ENCODE measurements at places on chromosomes 4 and X.
A peak's percentile ranks its signal among the peaks of the same experiment; 100 is the strongest.

- DNase-seq, result no peak
Observed at GRCh38 chr4:86554646-86555045, 39.5 kb upstream of the PTPN13 start.

- DNase-seq, result no peak
Observed at GRCh38 chrX:5595570-5595969, 633.1 kb downstream of the NLGN4X start.

GRCh38 chrX:39212456-39212855 lies 411.2 kb downstream of the MID1IP1 start:
- no peak for DNase-seq

DNA sequence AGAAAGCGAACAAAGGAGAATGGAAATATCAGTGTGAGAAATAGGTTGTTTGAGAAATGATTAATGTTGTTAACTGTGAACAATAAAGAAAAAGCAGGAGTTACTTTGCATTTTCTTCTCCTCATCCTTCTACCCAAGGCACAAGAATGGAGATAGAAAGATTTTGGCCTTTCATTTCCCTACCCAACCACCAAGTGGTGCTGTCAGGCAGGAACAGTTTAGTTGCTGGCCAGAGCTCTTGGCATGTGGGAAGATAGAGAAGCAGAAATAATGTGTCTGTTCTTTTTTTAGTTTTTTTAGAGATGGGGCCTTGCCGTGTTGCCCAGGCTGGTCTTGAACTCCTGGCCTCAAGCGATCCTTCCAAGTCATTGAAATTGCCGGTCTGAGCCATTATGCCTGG lies 12.8 kb downstream of the HOPX start:
- no peak for DNase-seq

GRCh38 chr4:52659722-52660261 lies 691 bp upstream of the USP46 start:
- DNase-seq, result peak; percentile 39

Data from endothelial cell of umbilical vein (primary cell).